ENCODE measurements at places on chromosomes 5 and 9.

- DNase-seq: no peak
Observed at GRCh38 chr5:172361566-172362238, 78.1 kb upstream of the UBTD2 start.

GRCh38 chr9:112786829-112787520 is 36.4 kb downstream of the SNX30 start:
- DNase-seq: no peak

- DNase-seq: no peak
Observed at GRCh38 chr5:139245637-139246339, 47.6 kb upstream of the SIL1 start.

GRCh38 chr5:137478043-137478442 is 21.1 kb downstream of the SPOCK1 start:
- no peak for DNase-seq

- DNase-seq: no peak
Observed at GRCh38 chr9:111195766-111196165, 134.3 kb downstream of the OR2K2 start.

GRCh38 chr9:111232997-111233790 is 96.8 kb downstream of the OR2K2 start:
- no peak for DNase-seq

DNA sequence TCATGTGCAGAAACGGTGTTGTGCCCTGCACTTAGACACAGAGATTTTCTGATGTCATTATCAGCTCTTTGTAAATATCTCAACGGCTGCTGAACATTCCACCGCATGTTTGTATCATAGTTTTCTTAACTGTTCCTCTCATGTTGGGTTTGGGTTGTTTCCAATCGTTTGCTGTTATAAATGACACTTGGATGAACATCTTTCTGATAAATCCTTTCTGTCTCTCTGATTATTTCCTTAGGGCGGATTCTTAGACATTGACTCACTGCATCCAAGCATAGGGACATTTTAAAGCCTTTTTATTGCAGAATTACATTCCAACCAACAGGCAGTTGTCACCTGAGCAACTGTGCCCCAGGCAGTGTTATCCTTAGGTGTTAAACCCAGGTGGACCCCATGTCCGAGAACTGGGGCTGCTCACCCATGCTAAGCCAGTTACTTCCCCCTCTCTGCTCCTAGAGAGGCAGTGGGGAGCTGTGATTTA is 28.5 kb downstream of the COL5A1 start:
- DNase-seq: no peak

GRCh38 chr9:81776834-81777233 is 87.5 kb upstream of the TLE1 start:
- DNase-seq: no peak

DNA sequence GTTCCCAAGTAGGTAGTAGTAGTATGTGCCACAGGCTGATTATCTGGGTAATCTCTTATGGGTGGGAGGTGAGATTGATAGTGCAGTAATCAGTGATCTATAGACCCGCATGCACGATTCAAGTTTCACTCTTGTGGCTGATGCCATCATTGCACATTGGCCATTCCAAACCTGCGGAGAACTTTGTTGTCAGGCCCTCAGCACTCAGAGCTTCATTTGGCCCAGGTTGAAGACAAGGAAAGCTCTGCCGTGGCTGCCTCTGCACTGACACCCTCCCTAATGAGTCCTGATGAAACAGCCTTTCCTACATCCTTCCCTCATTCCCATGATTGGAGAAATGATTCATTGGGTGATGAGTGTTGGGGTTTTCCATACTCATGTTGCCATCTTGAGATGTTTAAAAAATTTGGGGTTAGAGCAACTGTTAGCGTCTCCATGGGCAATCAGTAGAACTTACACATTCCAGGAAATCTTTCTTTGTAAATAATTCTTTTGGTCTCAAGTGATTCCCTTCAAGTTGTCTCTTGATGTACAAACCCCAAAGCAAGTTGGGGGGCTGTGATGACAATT is 22.9 kb downstream of the PROP1 start:
- DNase-seq: no peak

DNA sequence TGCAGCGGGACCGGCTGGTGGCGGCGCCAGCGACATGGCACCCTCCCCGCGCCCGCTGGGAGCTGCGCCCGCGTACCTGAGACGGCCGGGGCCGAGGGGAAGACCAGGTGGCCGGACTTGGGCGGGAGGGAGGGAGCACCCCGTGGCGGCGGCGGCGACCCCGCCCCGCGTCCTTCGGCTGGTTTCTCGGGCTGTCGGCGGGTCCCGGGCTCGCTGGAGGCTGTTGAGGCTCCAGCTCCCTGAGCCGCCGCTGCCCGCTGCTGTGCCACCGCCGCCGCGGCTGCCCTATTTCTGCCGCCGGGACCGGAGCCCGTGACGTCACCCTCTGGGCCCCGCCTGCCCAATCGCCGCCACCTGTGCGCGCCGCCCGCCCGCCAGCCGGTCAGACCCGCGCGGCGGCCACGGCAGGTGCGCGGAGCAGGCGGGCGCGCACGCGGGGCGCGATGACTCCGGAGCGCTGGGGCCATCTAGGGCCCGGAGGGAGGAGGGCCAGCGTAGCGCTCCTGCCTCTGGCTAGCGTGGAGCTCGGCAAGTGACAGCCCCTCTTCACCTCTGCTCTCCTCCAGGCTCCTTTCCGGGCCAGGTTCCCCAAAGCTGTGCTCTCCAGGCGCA is at the start of gene FSTL4:
TSS of gene FSTL4 (minus strand) at position 293 of the 612 bp plus-strand sequence.
- no peak for DNase-seq

DNA sequence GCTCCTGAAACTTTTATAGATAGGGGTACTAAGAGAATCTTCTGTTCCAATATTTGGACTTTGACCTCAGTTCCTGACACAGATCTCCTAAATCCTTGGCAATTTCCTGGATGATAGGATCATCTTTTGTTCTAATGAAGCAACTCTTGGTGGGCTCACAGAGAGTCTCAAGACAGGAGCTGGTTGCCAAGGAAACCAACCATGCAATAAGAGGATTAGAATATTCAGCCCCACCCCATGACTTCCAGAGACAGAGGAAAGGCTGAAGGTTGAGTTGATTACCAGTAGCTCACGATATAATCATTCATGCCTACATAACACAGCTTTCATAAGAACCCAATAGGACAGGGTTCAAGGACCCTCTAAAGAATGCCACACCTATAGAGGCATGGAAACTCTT is 2050.2 kb upstream of the CDH6 start:
- no peak for DNase-seq

GRCh38 chr5:67806654-67807438 is 408.7 kb upstream of the PIK3R1 start:
- no peak for DNase-seq

DNA sequence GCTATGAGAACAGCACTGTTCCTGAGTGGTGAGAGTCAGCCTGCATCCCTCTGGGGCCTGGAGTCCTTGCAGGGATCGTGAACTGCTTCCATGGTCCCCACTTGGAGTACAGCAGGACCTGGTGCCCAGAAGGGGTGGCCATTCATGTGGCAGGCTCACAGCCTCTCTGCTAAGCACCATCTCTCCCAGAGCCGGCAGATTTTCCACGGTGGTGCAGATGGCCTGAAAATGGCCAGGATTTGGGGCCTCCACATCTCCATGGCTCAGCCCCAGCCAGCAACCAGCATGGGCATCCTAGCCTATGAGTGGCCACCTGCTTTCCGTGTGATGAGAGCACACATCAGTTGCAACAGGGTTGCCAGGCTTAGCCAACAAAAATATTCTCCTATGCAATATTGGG is 33.9 kb upstream of the SEMA4D start:
- DNase-seq: no peak

DNA sequence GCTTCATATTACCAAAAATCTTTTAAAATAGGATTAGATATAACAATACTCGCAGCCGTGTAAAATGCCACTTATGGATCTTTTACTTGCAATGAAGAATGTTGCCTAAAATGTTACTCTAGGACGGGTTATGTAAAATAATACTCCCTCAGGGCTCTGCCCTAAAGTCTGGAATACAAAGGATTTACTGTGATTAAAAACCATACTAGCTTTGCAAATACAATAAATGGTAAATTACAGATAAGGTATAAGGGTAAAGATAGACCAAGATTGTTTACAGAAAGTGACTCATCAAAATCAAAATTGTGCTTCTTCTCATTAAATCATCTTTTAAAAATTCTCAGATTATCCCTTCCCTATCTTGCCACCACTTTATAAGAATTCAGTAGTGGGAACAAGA is 163.6 kb downstream of the MEF2C start:
- DNase-seq: no peak

GRCh38 chr9:99231711-99232110 is 9.6 kb downstream of the SEC61B start:
- DNase-seq: no peak

- DNase-seq: no peak
Observed at GRCh38 chr9:95143591-95144561, 173.6 kb downstream of the FANCC start.

DNA sequence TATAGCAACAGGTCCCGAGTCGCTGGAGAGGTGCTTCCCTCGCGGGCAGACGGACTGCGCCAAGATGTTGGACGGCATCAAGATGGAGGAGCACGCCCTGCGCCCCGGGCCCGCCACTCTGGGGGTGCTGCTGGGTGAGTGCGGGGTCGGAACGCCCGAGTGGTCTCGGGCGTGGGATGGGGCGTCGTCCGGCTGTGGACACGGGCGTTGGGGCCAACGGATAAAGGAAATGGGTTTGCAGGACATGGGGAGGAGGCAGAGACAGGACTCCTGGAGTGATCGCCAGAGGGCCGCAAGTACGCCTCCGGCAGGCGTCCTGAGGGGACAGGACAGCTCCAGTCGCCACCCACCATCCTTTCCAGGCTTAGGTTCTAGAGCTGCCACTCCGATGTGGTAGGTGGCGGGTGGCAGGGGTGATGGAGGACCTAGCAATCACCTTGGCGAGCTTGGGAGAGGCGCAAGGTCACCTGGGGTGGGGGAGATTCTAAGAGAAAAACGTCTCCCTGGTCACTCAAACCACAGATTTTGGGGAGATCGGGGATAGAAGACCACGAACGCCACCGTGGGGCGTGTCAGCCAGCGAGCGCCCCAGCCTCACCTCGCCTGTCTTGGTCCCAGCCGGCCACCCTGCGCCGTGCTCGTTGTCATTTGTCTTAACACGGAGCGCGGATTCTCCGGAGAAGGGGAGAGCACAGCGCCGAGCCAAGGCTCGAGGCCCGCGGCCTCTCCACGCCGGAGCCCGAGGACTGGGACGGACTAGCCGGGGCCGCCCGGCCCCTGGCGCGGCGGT is 922 bp downstream of the LMX1B start:
- no peak for DNase-seq

GRCh38 chr5:95238560-95239325 is 46.2 kb downstream of the MCTP1 start:
- DNase-seq: no peak

DNA sequence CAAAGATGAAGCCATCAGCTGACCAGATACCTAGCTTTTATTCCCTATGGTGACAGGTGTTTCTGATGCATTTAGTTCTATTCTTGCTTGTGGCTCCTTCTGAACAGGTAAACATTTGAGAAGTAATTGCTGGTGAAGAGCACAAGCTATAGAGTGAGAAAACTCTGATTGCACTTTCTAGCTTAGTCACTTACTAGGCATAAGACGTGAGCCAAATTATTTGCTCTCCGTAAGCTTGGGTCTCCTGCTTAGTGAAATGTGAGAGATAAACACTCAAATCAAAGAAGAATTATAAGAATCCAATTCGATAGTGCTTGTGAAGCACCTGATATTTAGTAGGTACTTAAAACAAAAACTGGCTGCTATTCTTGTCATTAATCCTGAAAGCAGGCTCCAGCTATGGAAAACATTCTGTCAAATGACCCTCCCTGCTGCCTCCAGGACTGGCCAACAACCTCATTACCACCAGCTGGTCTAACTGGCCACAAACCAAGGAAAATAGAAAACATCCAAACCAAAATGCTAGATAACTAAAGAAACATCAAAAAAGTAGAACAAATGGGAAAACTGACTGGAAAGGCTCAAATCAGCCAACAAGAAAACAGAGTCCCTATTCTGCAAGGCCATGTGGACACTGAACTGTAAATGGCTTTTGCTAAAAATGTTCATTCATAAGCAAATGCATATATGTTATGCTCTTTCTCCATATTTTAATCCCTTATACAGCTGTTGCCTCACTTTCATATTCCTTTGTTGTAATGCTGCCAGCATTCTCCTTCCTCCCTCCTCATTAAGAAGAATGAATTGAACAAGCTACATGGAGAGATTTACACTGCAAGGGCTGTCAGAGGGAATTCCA is 616.1 kb downstream of the DTWD2 start:
- DNase-seq: no peak

DNA sequence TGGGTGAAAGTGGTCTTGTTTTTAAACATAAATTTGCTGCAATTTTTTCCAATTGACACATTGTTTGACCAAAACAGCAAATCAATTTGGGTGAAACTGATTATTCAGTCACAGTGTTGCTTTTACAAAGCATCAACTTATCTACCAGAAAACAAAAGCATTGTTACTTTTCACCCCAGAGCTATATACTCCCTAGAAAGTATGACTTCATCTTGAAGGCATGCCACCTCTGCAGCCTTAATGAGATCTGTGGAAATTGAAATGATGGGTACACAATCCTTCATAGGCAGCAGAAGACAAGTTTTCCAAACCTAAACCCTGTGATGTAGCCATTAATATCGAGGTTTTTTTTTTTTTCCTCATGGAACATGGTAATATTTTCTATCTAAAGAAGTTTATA is 615.9 kb downstream of the CHSY3 start:
- DNase-seq: no peak

DNA sequence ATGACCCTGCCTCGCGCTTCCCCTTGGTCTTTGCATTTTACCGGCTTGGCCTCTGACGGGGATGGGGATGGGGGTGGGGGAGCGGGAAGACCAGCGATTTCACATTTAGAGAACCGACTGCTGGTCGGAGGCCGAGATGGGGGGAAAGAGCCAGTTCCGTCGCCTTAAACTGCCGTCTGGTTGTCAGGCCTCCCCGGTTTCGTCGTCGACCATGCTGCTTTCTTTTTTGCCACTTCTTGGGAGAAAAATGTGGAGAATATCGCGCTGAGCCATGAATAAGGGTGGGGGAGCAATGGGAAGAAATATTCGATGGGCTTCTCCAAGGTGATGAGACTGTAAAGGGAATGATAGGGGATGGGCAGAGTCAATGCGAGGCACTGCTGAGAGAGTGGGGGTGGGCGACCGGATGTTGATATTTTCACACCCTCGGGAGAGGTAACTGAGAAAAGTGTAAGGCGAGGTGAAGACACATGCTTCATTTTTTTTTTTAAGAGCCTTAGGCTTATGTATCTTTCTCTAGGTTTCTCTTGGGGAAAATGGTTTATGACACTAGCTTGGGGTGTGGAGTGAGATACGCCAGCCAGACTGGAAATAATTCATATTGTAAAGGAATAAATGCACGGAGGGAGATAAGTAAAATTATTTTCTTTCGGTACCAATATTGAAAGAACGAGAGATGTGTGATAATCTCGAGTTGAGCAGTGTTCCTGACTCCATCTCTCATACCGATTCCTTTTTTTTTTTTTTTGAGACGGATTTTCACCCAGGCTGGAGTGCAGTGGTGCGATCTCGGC is 1.1 kb downstream of the KIF2A start:
- DNase-seq: peak; percentile 33
